ENCODE measurements at places on chromosomes 12 and 14.
A peak's percentile ranks its signal among the peaks of the same experiment; 100 is the strongest.

DNA sequence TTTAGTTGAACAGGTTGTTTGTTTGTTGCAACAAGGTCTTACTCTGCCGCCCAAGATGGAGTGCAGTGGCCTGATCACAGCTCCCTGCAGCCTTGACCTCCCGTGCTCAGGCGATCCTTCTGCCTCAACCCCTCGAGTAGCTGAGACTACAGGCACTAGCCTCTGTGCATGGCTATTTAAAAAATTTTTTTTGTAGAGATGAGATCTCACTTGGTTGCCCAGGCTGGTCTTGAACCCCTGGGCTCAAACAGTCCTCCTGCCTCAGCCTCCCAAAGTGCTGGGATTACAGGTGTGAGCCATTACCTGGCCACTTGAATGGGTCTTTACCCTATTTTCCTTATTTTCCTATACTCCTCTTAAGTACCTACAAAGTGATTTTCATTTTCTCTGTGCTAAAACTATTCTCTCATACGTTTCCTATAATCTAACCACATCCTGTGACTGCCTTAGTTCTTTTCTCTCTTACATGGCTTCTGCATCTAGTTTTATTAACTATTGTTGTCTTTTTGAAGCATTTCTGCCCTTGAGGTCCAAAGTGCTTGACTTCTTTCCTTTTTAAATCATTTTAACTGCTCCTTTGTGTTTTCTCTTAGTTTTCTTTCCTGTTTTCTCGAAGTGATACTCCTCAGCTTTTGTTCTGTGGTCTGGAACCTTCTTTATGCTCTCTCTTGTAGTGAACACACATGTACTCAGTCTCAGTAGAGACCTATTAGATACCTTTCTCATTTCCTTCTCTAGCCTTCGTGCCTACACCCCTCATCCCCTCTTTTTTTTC lies 14.1 kb downstream of the GPX2 start:
- DNase-seq: no peak

DNA sequence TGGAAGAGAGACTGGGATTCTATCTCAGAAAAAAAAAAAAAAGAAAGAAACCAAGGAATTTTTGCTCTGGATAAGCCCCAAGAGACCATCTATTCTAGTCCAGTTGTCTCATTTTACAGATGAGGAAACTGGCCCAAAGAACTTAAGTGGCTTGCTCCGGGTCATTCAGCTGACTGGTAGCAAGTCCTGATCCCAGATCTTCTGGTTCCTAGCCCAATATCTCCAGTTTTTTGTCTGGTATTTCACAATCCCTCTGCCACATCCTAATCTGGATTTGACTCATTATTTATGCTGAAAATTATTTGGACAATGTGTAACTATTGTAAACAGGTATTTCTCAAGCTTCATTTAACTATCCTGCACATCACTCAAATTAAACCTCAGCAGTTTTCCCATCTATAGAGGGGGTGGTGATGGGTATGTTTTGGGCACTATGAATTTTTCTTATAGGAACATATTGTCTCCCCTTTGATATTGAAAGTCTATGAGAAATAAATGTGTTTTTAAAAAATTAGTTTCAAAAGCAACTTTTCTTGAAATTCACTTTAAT lies 43.4 kb downstream of the PPP2R5E start:
- DNase-seq: no peak

- DNase-seq: no peak
These were observed 16.9 kb downstream of the RPS29 start for GRCh38 chr14:49569281-49569680.

DNA sequence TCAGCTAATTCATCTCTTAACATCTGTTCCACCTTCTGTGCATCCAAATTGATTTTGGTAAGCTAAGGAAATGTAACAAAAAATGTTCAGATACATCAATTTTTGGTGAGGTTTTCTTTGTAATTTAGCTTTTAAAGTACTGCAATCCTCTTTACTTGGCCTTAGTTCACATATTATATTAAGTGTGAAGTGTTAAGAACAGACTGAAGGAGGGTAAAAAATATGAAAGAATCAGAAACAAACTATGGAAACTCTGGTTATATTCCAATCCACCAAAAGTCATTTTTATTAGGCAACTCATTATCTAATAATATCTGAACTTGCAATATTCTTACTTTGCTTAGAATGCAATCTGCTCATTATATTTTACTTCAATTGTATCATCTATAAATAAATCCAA lies 49.1 kb downstream of the CEP290 start:
- no peak for DNase-seq

GRCh38 chr12:64745980-64746379 lies 13.2 kb downstream of the GNS start:
- DNase-seq: no peak

DNA sequence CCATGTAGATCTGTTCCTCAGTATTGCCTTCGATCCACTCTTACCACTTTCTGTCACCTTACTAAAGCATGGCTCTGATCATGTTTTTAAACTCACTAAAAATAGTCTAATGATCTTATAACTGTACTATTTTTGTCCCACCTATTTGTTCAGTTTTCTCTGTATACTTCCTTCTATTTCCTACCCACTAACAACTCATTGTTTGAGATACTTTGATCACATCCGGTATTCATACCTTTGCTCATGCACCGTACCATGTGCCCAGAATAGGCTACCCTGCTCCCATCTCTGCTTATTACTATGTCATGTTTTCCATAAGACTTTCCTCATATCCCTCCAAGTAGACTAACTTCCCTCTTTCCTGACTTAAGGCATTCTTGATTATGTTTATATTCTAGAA lies 128.6 kb downstream of the MED13L start:
- no peak for DNase-seq

DNA sequence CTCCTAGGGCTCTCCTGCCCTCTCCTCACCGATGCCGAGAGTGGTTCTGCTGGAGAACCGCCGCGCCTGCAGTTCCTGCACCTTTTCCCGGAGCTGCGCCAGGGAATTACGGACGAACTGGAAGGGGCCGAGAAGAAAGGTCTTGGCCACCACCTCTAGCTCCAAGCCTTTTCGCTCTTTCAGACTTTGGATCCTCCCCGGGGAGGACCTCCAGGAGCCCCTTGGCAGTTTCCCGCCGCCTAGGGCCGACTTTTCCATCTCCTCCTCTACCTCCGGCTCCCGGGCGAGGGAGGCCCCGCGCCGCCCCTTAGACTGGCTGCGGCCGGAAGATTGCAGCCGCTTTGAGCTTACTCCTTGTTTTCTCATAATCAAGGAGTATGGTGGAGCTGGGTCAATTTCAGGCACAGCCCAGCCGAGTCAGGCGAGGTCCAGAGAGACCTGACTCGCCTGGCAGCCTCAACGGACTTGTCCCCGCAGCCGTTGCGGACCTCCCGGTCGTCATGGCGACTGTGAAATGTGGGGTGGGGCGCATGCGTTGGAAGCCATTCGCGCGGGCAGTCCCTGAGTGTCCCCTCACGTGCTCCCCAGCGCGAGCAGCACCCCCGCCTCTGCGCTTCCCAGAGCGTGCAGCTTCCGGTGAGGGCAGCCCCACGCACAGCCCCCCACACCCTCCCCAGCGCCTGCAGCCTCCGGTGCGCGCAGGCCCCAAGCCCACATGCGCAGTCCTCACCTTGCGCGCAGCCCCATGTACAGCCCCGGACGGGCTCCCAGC lies at the start of gene DPY19L2:
Gene DPY19L2 (minus strand): TSS at position 466 of the 772 bp plus-strand sequence. CDS start 100 bp downstream, at position 366.
- DNase-seq: peak; percentile 33

DNA sequence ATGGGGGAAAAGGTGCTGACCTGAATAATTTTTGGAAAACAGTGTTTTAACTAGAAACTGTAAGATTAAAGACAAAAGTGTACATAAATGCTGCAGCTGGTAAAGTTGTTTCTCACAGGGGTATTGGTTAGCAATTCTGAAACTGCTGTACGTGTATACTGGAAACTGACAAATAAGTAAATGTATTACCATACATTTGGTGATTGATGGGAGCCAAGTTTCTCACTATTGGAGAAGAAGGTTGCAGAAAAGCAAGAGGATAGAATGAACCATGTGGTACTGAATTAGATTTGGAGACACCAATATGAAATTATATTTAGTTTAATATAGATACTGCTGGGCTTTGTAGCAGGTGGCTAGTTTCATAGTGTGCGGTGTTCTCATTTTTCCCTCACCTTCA lies 19.6 kb upstream of the FBXO33 start:
- no peak for DNase-seq

DNA sequence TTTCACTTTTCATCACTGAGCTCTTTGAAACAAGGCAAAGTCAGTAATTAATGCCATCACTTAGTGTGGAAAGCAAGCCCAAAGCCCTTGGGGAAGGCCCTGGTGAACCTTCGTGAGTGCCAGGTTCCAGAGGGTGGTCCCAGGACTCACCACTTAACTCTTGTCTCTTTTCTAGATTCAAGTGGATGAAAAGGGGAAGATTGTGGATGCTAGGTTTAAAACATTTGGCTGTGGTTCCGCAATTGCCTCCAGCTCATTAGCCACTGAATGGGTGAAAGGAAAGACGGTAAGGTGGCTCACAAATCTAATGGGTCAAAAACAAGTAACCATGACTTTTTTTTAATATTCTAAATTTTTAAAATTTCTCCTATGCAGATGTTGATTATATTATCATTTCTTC lies 2.8 kb downstream of the ISCU start:
- DNase-seq: no peak

- DNase-seq: no peak
These were observed 251.6 kb downstream of the TRHDE start for GRCh38 chr12:72523754-72524153.
